ENCODE measurements at places on chromosomes 7 and 10.

DNA sequence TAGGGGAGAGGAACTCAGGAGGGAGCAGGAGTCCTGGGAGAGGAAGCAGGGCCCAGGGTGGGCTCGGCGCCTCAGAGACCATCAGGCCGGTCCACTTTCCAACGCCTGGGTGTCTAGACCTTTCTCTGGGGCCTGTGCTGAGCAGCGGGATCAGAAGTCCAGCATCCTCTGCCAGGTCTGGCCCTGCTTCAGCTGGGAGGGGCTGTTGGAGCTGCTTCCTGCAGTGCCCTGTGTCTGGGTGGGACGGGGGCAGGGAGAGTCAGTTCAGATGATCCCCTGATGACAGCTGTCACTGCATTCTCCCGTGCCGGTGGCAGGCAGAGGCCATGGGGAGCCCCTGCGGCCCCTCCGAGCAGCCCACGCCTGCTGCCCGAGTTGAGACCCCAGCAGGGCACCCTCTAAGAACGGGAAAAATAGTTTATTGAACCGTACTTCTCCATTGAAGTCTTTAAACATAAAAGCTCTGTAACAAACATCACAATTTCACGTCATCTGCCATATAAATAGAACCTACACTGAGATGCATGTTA, 23.3 kb downstream of the AP5Z1 start:
- no peak for DNase-seq

GRCh38 chr7:44607141-44608068, 978 bp downstream of the OGDH start:
- no peak for DNase-seq

DNA sequence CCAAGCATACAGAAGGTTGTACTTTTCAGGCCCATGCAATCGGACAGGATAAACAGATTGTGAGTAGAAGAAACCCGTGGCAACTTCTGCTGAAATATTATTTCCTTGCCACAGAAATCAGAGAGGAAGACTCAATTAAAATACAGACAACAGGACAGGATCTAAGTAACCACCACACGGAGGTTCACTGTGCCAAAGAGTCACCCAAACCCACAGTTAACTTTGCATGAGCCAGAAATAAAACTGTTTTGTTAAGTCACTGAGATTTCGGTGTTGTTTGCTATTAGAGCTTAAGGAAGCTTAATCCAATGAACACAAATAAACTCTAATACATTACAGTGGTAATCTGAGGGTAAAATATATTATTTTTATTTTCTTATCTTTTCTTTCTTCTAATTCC, 14.0 kb downstream of the PNPLA8 start:
- no peak for DNase-seq

- no peak for DNase-seq
These were observed 265.0 kb downstream of the CAMK1D start for GRCh38 chr10:12614177-12614995.

DNA sequence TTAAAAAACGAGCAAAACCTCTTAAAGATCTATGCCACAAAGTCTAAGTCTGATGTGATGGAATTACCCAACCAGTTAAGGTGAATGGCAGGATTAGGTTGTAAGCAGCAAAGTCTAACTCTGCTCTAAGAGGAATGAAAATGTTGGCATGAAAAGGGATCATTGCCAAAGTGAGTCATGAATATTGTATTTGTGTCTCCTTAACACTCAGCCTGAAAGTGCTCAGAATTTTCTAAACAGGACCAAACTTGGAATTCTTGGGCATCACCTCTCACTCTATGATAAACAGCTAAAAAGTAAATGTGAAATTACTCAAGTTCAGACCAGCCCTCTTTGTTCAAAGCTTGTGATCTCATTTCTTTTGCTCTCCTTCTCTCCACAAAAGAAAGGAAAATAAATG, 27.0 kb downstream of the PPP1R3A start:
- DNase-seq: no peak

- no peak for DNase-seq
These were observed 213.7 kb downstream of the ELMO1 start for GRCh38 chr7:37234928-37235327.
